Stimulated activated CD4-positive, alpha-beta T cell treated with anti-CD3 and anti-CD28 coated beads, Interleukin-1b, Interleukin-23, amount 100 ng/mL, for 1 hour (primary cell): ENCODE measurements at places on chromosomes 5 and 9.

DNA sequence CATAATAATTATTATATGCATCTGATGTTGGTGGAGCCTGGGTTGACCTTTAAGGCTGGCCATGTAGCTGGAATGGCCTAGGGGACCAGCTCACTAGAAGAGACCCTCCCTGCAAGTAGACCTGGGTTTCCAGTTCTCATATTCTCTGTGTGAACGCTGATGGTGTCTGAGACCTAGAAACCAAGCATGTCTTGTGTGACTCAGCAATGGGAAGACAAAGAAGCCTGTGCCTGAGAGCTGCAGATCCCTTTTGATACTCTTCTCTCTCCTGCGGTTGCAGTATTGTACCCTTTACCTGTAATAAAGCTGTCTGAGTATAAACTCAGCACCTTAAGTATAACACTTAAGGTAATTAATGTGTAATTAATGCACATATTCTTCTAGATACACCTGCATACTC lies 22.2 kb downstream of the C9orf152 start:
- no peak for DNase-seq

DNA sequence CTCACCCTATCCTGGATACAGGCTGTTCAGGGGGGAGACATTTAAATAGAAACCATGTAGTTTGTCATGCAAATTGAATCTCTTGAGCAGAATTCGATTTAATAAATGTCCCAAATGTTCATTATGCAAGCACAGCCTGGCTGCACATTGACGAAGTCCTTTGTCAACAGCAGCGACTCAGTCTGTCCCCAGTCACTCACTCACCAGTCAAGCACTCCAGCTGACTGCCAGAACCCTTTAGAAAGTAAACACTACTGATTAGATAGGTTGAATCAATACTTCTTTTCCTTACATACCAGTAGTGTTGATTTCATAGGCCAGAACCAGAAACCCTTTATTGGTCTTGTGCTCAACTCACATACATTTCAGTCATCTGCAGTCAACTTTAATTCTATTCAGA lies 27.5 kb downstream of the CDH6 start:
- no peak for DNase-seq

GRCh38 chr5:134099288-134099872 lies 15.1 kb upstream of the TCF7 start:
- no peak for DNase-seq

- no peak for DNase-seq
Observed at GRCh38 chr5:159018855-159019254, 80.9 kb downstream of the EBF1 start.

DNA sequence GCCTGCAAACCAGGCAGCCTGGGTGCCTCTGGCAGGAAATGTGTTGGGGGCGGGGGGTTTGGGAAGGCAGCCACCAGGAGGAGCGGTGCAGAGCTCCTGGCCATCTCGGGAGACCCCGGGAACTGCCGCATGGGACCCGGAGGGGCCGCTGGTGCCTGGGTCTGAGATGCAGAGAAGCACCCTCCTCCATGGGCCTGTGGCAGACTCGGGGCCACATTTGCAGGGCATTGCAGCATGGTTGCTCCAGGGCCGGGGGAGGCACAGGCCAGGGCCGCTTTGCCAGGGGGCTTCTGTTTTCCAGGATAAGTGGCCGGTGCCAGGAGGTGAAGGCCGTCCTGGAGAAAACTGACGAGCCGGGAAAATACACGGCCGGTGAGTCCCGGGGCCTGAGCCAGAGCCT lies 1.7 kb downstream of the LCN1 start:
- DNase-seq: no peak

- no peak for DNase-seq
Observed at GRCh38 chr9:76425677-76426453, 31.6 kb upstream of the RFK start.

DNA sequence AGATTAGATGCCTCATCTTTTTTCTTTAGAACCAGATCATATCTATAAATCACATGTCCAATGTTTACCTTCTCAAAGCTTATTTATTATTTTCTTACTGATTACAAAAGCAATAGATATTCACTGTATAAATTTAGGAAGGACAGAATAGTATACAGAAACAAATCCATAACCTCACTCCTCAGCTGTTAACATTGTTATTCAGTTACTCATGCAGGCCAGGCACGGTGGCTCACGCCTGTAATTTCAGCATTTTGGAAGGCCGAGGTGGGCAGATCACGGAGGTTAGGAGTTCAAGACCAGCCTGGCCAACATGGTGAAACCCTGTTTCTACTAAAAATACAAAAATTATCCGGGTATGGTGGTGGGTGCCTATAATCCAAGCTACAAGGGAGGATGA lies 15.3 kb downstream of the STOM start:
- no peak for DNase-seq

GRCh38 chr5:77163453-77163852 lies 47.0 kb upstream of the PDE8B start:
- DNase-seq: no peak

DNA sequence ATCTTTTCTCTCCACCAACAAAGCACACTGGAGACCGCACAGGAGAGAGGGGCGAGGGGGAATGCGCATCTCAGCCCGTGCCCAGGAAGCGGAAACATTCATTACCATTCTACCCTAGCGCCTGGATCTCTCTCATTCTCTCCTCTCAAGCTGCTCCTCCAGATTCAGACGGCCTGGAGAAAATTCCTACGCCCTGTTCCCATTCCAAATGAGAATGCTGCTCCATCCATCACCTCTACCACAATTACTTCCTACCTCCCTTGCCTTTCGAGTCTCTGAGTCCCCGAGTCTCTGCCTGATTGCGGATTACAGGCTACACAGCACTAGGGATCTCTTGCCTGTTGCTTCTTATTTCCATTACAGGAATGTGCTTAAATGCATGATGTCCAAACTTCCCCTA lies 6.7 kb downstream of the DDX31 start:
- DNase-seq: no peak

- DNase-seq: no peak
Observed at GRCh38 chr5:95984287-95984938, 22.8 kb upstream of the ELL2 start.

- no peak for DNase-seq
Observed at GRCh38 chr5:113042491-113043243, 66.1 kb downstream of the DCP2 start.
